ENCODE measurements at places on chromosomes 7 and 10.

DNA sequence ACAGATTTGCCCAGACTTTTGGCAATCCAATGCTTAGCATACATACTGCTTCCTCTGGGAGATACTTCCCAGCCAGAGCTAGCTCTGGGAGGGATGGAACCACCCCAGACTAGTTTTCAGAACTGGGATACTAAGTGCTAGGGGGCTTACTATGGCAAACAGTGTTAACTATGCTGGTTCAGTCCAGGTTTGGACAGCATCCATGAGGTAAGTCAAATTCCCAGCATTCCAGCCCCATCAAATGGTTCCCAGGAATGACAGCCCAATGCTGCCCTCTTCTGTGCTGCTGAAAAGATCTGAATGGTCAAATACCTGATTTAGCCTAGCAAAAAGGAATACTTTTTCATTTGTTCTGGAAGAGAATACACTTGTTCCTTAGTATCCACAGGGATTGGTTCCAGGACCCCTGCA, 141.7 kb upstream of the CCDC6 start:
- DNase-seq, result no peak

GRCh38 chr10:48444861-48445841, 138.7 kb downstream of the MAPK8 start:
- DNase-seq, result no peak

DNA sequence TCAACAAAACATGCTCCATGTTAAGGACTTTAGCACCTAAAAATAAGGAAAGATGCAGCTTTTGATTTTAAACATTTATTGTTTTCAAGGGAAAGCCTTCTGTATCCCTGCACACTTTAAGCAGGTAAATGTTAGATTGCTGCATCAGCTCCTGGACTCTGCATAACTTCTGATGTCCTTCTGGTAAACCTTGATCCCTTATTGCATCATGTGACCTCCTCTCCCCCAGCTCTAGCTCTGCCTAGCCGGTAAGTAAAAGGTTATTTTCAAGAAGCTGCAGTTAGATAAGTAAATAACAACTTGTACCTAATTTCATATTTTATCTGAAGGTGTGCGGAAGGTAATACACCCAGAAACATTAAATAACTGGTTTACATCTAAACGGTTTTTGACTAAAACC, 37.5 kb downstream of the PDK4 start:
- DNase-seq, result no peak

- DNase-seq, result no peak
Measured at GRCh38 chr7:132386201-132386681, 190.0 kb downstream of the PLXNA4 start.

- no peak for DNase-seq
Measured at GRCh38 chr10:98951269-98952000, 284.2 kb downstream of the HPSE2 start.

DNA sequence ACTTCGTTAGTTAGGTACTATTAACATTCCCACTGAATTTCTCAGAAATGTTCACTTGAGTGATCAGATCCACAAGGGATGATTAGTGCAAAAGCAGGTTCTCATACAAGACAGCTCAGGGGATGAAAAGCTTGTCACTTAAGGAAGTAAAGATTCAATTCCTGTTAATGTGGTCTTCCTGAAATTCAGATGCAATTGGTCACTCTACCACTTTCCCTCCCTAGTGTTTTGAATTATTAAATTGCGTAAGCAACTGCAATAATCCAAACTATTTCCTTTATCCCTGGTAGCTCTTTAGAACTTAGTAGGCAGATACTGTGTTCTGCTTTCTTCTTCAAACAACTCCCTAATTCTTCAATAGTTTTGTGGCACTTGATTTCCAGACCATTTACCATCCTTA, 121.4 kb downstream of the MAGI2 start:
- no peak for DNase-seq

GRCh38 chr10:27252267-27253000, 11.8 kb upstream of the ACBD5 start:
- peak; percentile 90 for DNase-seq

DNA sequence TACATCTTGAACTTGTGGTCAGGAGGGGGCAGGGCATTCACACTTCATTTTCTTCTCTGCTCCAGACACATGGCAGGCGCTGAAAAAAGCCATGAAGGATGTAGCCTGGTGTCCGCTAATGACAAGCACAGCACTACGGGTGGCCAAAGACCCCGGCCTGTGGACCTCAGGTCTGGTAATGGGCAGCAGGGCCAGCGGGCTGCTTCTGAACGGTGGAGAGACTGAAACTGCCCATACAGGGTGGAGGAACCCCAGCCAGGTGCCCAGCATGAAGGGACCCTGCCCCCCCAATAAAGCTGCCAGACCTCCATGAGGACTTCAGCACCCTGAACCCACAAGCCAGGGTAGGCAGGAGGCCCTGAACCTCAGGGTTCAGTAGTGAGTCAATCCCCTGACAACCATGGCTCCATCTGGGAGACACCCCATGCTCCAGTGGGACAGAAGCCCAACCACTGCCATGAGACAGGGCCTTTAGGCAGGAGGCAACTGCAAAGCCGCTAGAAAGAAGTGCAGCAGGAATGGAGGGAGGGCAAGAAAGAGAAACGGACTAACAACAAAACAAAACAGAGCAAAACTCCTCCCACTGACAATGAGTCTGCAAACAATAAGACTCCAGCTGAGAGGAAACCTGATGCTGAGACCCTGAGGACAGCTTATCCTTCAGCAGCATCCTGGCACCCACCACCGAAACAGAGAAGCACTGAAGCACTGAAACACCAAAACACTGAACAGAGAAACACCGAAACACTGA, 140.2 kb upstream of the PPP2R2D start:
- no peak for DNase-seq

DNA sequence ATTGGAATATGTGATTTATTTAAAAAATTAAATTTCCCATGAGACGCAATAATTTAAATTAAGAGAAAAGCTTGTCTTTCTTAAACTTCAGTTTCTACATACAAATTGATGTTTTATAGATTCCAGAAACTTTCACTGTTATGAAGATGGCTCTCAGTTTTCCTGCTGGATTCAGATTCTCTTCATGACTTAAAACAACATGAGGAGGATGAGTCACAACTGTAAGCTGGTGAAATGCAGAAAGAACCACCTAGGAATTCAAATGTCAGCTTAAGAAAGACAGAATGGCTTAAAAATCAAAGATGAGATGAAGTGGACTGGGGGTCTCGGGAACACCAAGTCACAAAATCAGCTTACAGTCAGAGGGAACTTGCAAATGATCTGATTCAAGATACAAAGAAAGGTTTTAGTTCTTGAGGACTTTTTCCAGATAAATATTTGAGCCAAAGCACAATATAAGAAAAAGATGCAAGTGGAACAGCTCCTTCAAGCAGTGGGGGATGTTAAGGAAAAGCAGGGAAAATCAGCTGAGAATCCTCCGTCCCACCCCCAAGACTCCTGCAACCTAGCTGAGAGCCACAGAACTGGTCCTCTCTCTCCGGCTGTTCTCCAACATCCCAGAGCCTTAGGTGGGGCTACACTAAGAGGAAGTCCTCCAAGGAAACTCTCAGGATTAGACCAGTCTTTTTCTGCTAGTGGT, 279.8 kb downstream of the KCNMA1 start:
- DNase-seq, result no peak

GRCh38 chr7:24756545-24757352, 515 bp downstream of the GSDME start:
- DNase-seq, result peak; percentile 7

- DNase-seq, result no peak
Measured at GRCh38 chr10:97518301-97519043, 19.7 kb downstream of the UBTD1 start.

DNA sequence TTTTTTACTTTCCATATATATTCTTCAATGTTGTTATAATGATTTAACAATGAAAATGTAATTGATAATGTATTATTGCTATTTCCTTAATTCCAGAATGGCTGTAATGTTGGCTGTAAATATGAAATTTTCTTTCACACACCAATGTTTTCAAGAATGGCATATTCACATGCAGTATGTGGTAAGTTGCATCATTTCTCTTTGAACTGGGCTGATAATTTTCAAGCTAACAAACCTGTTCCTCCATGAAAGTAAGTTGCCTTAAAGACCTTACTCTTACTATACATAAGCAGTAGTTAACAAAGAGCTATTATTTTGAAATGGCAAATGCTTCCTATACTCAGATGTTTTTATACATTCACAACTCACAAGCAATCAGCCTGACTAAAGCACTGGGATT, 154.5 kb downstream of the TMEM168 start:
- DNase-seq, result no peak

- DNase-seq, result no peak
Measured at GRCh38 chr7:121480058-121480457, 84.0 kb upstream of the FAM3C start.

- DNase-seq, result no peak
Measured at GRCh38 chr7:142414135-142414534, 156.3 kb upstream of the PRSS58 start.

DNA sequence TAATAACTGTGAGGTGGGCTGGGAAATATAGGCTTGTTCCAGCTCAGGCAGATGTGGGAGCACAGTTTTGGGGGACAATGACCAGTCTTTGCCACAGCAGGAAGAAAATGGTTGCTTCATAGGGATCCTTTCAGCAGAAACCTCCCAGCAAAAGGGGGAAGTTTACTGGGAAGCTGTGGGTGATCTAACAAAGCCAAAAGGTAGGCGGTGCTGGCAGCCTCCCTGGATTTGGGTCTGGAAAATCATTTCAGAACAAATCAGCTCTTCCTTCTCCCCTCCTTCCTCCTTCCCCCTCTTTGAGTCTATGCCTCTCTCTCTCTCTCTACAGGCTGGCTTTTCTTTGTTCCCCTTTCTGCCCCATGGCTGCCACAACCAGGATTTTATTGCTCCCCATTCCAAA, 16.2 kb downstream of the RPS24 start:
- no peak for DNase-seq

- no peak for DNase-seq
Measured at GRCh38 chr7:114903131-114903530, 18.8 kb upstream of the MDFIC start.

DNA sequence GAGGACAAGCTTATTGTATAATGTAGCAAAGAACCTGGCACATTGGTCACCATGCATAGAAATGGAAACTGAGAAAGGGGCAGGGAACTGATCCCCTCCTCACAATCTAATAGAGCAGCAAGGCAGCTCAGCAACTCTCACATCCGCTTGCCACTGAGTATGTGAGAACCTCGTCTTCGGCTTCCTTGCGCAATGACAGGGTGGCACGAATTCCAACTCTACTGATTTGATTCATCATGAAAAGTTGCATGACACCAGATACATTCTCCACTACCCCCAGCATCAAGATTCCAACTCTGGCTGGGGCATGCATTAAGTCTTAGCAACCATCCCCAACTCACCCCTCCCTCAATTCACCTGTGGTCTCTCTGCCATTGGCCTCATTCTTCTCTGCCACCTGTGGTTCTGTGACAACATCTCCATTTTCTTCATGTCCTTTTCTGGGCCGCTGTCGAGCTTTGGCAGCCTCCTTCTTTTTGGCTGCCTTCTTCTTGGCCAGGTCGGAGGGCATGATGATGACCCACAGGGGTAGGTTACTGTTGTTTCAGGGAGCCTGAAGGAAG, 976 bp downstream of the ABCF2 start:
- no peak for DNase-seq

GRCh38 chr10:130215151-130215930, 79.2 kb downstream of the GLRX3 start:
- DNase-seq, result no peak

- DNase-seq, result no peak
Measured at GRCh38 chr10:74822101-74822500, 4.3 kb upstream of the KAT6B start.

GRCh38 chr7:15305002-15305600, 256.7 kb downstream of the AGMO start:
- no peak for DNase-seq

DNA sequence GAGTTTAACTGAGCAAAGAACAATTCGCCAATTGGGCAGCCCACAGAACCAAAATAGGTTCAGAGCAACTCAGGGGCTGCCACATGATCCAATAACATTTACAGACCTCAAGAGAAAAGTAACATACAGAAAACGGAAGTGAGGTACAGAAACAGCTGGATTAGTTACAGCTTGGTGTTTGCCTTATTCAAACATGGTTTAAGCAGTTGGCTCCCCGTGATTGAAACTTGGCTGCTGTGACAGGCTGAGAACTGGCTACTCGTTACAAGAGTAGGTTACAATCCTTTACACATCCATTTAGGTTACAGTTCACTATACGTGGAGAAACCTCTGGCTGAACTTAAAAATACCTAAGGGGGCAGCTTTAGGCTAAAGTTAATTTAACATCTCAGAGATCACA, 673.1 kb upstream of the PHF14 start:
- DNase-seq, result no peak
